Stimulated activated CD4-positive, alpha-beta T cell treated with anti-CD3 and anti-CD28 coated beads, Interleukin-1b, Interleukin-23, amount 100 ng/mL, for 4 hours (primary cell): ENCODE measurements at places on chromosomes 7 and 10.
A peak's percentile ranks its signal among the peaks of the same experiment; 100 is the strongest.

GRCh38 chr7:131619336-131620305, 63.2 kb upstream of the PODXL start:
- no peak for DNase-seq

- DNase-seq = no peak
Measured at GRCh38 chr7:39517240-39517639, 49.0 kb upstream of the YAE1 start.

GRCh38 chr10:96292971-96293920, 11.0 kb upstream of the DNTT start:
- DNase-seq = no peak

- no peak for DNase-seq
Measured at GRCh38 chr7:42736931-42737330, 174.9 kb downstream of the C7orf25 start.

- no peak for DNase-seq
Measured at GRCh38 chr10:47018026-47018735, 107.0 kb downstream of the PTPN20 start.

GRCh38 chr10:2556883-2557282, 510.5 kb upstream of the PFKP start:
- DNase-seq = no peak

GRCh38 chr10:129934196-129934925, 29.7 kb downstream of the EBF3 start:
- DNase-seq = no peak

- DNase-seq = no peak
Measured at GRCh38 chr10:111079781-111080180, 3.0 kb downstream of the ADRA2A start.

GRCh38 chr10:3687510-3688081, 97.4 kb downstream of the KLF6 start:
- no peak for DNase-seq

GRCh38 chr10:8712656-8713055, 658.2 kb downstream of the GATA3 start:
- DNase-seq = no peak

DNA sequence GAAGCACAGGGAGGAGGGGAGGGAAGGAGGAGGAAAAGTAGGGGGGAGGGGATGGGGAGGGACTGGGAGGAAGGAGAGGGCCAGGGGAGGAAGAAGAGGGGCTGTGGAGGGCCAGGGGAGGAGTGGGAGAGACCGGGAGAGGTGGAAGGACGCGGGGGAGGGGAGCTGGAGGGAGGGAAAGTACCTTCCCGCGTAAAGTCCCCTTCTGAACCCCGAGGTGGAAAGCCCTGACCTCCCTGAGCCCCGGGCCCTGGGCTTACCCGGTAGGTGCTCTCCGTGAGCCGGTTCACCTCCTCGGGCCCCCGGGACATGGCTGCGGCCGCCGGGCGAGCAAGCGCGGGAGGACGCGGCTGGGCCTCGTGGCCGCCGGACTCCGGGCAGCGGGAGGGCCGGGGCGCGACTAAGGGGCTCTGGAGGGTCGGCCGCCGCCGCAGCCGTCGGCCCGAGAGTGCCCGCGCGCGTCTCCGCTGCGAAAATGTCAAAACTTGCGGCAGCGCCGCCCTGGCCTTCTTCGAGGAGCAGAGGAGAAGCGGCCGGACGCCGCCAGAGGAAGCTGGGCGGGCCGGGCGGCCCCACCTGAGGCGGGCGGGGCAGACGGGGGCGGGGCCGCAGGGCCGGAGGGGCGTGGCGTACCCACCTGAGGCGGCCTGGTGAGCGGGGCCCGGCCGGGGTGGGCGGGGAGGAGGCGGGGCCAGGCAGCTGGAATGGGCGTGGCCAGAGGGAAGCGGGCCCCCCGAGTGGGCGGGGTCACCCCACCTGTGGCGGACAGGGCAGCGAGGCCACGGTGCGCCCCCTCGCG, at the start of gene BAIAP2L1:
Gene BAIAP2L1 (minus strand): TSS at position 549 of the 799 bp plus-strand sequence. CDS start 238 bp downstream, at position 311.
- DNase-seq = peak; percentile 75

- no peak for DNase-seq
Measured at GRCh38 chr7:29386196-29386765, 177.4 kb upstream of the PRR15 start.

DNA sequence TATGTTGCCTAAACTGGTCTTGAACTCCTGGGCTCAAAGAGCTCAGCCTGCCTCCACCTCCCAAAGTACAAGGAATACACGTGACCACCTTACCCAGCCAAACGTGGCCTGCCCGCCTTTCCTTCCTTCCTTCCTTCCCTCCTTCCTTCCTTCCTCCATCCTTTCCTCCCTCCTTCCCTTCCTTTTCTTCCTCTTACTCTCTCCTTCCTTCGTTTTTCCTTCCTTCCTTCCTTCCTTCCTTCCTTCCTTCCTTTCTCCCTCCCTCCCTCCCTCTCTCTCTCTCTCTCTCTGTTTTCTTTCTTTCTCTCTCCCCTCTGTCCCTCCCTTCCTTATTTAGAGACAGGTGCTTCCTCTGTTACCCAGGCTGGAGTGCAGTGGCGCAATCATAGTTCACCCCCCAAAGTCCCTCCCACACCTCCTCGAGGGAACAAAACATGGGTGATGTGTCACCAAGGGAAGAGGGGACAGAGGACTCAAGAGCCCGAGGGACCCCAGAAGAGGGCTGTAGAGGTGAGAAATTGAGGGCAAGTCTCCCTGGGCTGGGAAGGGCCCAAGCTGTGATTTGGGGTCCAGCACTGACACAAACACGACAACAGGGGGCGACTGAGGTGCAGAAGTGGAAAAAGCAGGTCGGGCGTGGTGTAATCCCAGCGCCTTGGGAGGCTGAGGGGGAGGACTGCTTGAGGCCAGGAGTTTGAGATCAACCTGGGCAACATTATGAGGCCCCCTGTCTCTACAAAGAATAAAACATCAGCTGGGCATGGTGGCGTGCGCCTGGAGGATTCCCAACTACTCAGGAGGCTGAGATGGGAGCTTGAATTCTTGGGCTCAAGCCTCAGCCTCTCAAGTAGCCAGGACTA, 28.1 kb downstream of the EPHB4 start:
- DNase-seq = peak; percentile 30

GRCh38 chr10:75375838-75376237, 25.7 kb downstream of the ZNF503 start:
- no peak for DNase-seq
